Caki2 (cell line): ENCODE measurements at places on chromosomes 6 and 20. TPM values are rescaled to one million over a fixed set of nuclear protein-coding genes. Genes with fewer than 3 reads are reported as not detected.

DNA sequence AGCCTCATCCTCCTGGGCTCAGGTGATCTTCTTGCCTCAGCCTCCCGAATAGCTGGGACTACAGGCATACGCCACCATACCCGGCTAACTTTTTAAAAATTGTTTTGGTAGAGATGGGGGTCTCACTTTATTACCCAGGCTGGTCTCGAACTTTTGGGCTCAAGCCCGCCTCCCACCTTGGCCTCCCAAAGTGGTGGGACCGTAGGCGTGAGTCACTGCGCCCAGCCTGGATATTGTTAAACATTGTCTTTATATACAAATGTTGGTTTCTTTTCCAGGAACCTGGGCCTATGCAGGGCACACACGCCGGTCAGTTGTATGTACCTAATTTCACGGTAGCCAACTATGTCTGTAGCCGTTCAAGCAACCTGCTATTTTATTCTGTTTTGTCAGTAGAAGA is 60.1 kb downstream of the SYNJ2 start:
- DNase-seq = no peak

Gene C6orf52
- total RNA-seq = 1.7 TPM in 1 of 2 replicates, not detected in the other

- peak; percentile 70 for DNase-seq
Observed at GRCh38 chr20:326645-327185, 1.4 kb downstream of the SOX12 start.

- no peak for DNase-seq
Observed at GRCh38 chr6:25439368-25439767, 160.2 kb downstream of the CARMIL1 start.

DNA sequence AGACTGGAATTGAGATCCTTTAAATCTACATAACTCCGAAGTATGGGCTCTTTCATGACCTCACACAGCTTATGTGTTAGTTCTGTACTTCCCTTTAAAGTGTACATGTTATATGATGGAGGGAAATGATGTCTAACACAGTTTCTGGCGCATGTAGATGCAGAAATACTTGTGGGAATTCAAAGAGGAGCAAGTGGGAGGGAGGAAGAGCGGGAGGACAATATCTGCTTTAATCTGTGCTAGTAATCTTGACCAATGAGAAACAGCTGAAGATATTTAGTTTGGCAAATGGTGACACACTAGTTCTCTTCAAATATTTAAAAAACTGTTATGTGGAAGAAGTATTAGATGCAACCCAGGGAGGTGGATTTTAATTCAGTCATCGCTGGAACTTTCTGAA is 62.9 kb upstream of the PLEKHG1 start:
- DNase-seq = no peak

Gene MICA
- total RNA-seq = 28.9 and 34.3 TPM in 2 replicates

GRCh38 chr6:6804843-6805615 is 216.5 kb downstream of the LY86 start:
- DNase-seq = no peak

Gene RIPOR2
- 2.3 and 13.6 TPM in 2 replicates for total RNA-seq

DNA sequence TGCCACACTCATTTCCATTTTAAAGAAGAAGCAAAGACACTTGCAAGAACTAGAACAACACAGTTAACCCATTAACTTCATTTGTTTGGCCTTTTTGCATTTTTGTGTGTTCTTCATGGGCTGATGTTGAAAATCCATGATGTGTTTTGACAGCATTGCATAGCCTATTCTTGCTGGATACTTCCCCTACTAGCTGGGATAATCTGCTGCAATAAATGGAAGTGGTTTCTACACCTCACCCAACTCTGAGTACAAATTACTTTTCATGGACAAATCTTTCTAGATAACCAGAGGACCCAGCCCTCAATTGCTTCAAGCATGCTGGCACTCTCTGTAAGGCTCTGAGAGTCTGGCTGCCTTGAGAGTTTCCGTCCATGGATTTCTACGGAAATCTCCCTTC is 26.5 kb downstream of the CST9L start:
- no peak for DNase-seq

Gene HSPA1L
- total RNA-seq = 0.61 and 2.0 TPM in 2 replicates

DNA sequence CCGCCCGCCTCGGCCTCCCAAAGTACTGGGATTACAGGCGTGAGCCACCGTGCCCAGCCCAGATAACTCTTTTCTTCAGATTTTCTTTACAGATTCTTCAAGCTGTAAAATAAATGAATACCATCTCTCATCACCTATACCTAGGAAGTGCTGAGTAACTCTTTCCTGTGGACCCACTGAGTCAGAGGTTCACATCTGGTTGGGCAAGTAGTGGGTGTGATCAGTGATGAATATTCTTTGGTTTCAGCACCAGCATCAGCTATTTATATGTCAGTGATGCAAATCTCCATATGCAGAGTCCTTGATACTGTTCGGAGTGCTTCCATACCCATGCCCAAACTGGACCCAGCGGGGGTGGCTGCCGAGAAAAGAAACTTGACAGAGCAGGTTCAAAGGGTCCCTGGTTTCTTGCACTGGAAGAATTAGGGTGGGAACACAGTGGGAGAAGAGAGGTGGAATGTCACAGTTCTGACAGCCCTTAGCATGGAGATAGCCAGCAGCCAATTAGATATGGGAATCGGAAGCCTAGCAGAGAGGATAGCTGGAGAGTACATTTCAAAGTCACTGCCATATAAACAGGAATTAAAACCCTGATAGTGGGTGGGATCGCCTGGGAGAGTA is 64.9 kb upstream of the DDR1 start:
- no peak for DNase-seq

Gene SYNDIG1
- total RNA-seq = 0.09 and 0.44 TPM in 2 replicates
